Activated naive CD4-positive, alpha-beta T cell treated with anti-CD3 and anti-CD28 coated beads, Interleukin-2, amount 50 U/mL, for 72 hours (primary cell): ENCODE measurements at places on chromosomes 5 and 9.

- DNase-seq, result no peak
Measured at GRCh38 chr5:141504216-141504615, 15.3 kb downstream of the PCDHGC5 start.

DNA sequence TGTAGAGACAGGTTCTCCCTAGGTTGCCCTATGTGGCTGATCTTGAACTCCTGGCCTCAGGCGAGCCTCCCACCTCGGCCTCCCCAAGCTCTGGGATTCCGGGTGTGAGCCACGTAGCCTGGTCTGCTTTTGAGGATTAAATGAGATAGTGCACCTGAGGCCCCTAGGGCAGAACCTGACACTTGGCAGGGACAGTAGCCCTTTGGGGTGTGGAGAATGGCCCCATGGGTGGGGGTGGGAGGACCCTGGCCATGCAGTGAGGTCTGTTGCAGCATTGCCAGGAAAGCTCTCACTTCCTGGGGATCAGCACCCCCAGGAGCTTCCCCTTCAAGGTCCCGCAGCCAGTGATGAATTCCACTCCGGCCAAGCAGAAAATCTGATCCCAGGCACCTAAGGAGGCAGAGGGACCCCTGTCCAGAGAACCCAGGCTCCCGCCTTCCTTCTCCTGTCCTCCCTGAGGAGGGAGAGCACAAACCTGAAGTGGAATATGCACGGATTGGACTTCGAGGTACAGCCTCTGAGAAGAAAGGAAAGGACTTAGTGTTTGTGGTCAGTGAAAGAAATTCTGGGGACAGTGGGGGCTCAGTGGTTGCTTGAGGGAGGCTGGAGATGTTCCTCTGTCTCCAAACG, 73.9 kb upstream of the UNC5A start:
- DNase-seq, result no peak

GRCh38 chr9:126698756-126699155, 85.0 kb downstream of the LMX1B start:
- DNase-seq, result no peak

- no peak for DNase-seq
Measured at GRCh38 chr5:113901718-113902117, 388.2 kb downstream of the YTHDC2 start.

DNA sequence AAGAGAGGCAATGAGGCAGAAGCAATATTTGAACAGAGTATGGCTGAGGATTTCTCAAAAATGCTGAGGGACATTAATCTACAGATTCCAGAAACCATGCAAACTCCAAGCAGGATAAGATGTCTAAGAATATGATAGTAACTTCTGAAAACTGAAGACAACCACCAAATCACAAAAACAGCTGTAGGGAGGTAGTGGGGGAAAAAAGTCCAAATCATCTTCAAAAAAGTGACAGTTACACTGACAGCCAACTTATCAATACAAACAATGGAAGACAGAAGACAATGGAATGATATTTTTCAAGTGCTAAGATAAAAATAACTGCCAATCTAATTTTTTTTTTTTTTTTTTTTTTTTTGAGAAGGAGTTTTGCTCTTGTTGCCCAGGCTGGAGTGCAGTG, 30.5 kb downstream of the CMYA5 start:
- DNase-seq, result no peak

DNA sequence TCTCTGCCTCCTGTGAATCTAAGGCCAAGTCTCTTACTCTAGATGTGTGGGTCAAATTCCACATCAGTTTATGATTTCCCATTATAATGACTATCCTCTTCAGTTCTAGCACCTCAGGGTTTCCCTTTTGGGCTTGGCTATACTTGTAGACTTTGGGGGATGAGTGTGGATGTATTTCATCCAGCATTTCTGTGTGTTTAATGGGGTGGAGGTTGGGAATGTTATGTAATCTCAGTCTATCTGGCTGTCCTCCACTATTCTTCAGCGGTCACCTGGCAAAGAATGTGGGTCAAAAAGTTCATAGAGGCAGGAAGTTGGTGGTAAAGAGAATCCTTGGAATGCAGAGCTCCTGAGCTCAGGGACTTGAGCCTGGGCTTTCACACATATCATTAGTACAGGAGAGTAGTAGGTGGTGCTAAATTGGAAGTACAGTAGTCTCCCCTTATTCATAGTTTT, 64.9 kb downstream of the CFAP95 start:
- DNase-seq, result no peak

DNA sequence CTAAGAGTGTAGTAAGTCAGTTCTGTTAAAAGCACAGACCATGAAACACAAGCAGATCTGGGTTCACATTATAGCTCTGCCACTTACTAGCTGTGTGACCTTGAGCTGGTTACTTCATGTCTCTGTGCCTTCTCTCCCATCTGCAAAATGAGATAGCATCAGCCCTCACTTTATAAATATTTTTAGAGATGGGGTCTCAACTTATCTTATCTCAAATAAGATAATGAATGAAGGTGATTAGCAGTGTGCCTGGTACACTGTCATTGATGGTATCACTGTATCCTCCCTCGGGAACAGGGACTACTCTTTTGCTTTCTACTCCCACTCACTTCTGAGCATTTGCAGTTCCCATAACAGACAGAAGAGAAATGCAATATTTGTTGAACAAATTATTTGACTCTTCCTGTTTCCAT, 52.4 kb downstream of the GALNT10 start:
- no peak for DNase-seq

- no peak for DNase-seq
Measured at GRCh38 chr5:170630711-170631141, 126.9 kb downstream of the KCNIP1 start.

GRCh38 chr9:125440411-125440810, 178.8 kb downstream of the GAPVD1 start:
- DNase-seq, result no peak

DNA sequence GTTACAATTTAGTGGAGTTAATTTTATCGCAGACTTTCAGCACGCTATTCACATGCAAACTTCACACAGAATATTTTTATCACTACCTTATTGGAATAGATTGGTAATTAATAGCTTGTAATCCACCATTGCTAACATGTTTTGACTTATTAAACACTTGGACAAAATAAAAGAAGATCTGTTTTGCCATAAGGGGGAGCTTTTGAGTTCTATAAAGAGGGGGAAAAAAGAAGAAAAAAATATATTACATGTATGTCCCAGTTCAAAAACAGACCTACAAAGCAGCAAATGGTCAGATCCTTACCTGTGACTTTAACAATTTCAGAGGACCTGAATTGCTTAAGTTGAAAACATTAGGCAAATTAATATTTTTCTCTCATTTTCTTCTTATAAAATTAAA, 1.2 kb upstream of the PAPPA start:
- DNase-seq, result no peak

DNA sequence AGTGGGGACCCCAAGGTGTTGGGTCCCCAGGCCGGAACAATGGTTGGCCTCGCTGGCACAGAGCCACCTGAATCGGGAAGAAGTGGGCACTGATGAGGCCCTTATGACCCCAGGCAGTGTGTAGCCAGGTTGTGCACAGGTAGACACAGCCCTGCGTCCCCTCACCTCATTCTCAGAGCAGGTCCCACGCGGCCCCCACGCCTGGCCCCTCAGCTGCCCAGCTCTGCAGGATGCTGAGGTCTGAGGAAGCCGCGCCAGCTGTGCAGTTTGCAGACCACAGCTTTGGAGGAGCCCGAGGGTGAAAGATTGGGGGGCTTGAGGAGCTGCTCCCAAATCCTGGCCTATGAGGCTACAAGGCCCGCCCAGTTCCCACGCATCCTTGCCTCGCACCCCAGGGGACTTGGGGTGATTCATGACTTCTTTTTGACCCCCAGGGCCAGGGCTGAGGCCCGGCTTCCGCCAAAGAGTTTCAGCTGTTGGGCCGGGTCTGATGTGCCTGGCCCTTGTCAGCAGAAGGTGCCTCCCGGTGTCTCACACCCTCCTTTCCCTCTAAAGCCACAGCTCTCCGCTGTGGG, 87.8 kb upstream of the PHYKPL start:
- DNase-seq, result no peak

GRCh38 chr5:1161108-1161832, 40.1 kb upstream of the SLC6A19 start:
- no peak for DNase-seq

DNA sequence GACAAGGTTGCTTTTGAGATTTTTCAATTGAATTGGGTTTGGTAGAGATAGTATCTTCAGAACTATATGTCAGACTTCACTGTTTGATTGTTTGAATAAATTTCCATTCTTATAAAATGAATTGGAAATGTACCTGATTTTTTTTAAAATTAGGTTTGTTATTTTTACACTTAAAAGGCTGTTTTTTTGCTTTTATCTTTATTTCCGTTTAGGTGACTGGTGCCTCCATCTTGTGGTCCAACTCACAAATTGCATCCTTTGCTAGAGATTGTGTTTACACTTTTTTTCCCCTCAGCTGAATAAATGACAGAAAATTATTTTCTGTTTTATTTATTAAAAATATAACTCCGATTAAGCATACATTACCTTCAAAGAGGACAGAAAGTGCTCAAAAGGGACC, 15.6 kb downstream of the NDUFAF2 start:
- no peak for DNase-seq

- peak; percentile 38 for DNase-seq
Measured at GRCh38 chr9:95516734-95517558, at the start of gene PTCH1. Gene PTCH1 (minus strand): TSS chr9:95516971.

DNA sequence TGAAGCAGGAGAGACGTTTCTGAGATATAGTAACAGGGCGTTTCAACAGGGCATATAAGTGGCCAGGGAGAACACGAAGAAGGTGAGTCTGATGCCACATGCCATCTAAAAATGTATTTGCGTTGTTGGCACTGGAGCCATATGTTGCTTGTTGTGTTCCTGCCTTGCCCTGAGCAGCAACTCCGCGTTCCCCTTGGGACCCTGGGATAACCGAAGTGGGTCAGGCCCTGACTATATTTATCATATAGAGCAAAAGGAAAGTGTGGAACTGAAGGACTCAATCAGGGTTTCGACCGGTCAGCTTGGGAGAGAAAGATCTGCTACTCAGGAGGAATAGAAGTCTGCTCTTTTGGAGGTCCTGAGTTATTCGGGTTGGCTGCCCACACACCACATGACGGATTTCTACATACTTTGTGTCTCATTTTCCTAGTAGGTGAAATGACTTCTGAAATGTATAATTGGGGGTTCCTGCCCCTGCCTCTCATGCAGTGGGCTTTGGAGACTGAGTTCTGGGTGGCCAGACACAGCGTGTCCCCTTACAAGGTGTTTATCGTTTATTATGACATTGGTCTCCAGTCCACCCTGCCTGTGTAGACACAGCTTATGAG, 3.0 kb downstream of the STC2 start:
- no peak for DNase-seq

- DNase-seq, result no peak
Measured at GRCh38 chr5:115963566-115963965, 1.3 kb downstream of the LVRN start.

GRCh38 chr9:114694719-114695269, 12.8 kb upstream of the TEX48 start:
- no peak for DNase-seq

DNA sequence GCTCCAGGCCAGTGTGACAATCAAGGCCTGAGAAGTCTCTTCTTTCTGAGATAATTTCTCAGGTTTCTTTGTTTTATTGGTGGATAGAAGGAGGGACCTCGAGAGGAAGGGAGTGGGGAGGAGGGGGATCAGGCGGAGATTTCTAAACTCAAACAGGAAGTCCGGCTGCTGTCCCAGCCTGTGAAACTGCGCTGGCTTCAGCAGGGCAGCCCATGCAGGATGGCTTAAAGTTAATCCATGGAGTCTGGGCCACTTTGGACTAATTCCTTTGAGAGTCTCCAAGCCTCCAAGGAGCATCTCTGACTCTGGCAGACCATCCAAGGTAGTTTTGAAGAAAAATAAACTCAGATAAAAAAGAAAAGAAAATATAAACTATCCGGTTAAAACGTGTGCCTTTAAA, 378.5 kb downstream of the MLLT3 start:
- no peak for DNase-seq

DNA sequence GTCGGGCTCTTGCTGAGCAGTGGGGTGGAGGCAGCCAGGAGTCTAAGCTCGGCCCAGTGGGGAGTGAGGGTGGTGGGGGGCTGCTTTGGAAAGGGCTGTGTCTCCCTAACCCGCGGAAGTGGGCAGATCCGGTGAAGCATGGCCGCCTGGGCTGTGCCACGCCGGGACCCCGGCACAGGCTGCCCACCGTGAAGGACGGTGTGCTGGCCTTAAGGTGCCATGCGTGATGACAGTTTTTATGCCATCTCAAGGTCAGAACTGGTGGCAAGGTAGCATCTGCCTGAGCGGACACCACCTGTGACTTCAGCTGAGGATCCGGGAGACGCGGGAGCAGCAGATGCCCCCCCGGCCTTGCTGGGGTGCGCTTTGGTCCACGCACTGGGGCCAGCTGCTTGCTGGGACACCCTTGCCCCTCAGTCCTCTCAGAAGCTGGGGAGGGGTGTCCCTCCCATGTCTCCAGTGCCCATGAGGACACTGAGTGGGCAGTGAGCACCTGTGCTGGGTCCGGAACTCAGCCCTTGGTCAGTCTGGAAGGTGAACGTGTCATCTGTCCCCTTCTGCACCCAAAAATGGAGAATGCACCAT, 53.9 kb downstream of the AHRR start:
- DNase-seq, result peak; percentile 54

GRCh38 chr5:54206580-54207229, 103.7 kb downstream of the ARL15 start:
- no peak for DNase-seq

GRCh38 chr9:71286146-71286545, 164.7 kb upstream of the TRPM3 start:
- no peak for DNase-seq

DNA sequence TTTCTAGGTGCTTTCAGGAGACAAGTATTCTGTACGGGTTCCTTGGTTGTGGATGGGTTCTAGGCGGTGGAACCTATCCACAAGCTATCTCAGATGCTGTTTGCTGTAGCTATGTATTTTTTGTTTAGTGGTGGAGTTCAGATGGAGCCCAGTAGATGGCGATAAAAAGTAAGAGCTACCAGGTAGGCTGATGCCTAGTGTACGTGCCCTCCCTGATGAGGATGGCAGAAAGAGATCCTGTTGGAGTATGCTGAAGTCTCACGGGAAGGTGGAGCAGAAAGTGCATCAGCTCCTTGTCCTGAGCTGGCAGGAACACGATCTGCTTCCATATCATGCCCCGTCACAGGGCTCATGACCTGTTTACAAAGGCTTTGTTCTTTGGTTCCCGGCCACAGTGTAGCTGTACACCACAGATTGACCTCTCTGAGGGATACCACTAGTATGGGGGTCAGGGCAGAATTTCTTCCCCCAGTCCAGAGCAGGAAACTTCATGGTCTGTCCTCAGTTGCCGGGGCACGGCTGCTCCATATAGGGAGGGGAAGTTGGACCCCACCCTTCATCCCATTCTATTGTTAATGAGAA, 12.6 kb upstream of the UGT3A2 start:
- DNase-seq, result peak; percentile 34

GRCh38 chr9:93280661-93281259, 96.8 kb downstream of the WNK2 start:
- no peak for DNase-seq

GRCh38 chr5:668283-668995, 24.7 kb downstream of the TPPP start:
- DNase-seq, result no peak

- DNase-seq, result no peak
Measured at GRCh38 chr5:136162008-136162407, 29.4 kb downstream of the SMAD5 start.

DNA sequence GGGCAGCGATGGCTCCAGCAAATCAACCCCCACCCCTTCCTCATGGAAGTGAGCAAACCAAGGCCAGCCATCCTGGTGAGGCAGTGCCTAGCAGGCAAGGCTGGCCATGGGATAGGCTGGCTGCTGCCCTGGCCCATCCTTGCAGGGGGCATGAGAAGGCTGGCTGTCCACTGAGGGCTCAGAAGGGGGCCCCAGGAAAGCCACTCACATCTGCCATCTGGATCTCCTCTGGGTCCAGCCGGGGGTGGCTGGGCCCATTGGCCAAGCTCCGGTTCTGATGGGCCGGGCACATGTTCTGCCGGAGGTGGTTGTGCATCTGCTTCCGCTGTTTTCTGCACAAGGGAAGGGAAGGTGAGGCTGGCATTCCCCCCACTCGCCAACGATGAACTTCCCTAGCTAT, 57.1 kb downstream of the PSD2 start:
- DNase-seq, result no peak
